NCI-H1436 (cell line): ENCODE measurements at places on chromosomes 2 and 18.
A peak's percentile ranks its signal among the peaks of the same experiment; 100 is the strongest.

GRCh38 chr18:44893045-44893706 is 212.5 kb downstream of the SETBP1 start:
- DNase-seq: no peak

- peak; percentile 50 for DNase-seq
Observed at GRCh38 chr2:74119912-74120825, 27.5 kb downstream of the BOLA3 start.

DNA sequence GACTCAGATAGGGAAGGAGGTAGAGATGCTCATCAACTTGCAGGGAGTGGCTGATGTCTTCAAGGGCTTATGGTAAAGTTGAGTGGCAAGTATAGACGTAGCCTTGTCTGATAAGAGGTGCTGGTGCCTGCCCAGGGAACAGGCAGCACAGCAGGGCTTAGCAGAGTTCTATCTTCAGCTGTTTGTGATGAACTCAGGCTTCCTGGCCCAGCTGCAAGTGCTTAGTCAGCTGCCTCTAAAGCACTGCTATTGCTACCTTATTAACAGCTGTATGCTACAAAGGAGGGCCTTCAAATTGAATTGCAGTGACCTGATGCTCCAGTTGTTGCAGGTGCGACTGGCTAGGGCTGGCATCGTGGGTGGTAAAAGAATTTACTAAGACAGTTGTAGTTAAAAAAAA is 82.1 kb downstream of the TSN start:
- DNase-seq: no peak

DNA sequence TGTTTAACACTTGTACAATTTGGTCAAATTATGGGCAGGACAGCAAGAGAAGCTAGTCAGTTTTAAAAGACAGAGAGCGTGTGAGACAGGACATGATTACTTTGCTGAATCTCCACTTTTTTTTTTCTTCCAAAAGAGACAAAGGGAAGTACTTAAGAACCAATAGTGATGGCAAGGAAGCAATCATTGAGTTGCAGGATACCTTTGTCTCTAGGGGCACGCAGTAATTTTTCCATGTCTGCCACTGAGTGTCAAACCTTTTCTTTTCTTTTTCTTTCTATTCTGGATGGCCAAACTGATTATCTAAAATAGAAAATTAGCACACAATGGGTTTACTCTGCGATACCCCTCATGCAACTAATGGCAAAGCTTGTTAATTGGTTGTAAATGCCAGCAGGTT is 533.0 kb downstream of the PLCL1 start:
- DNase-seq: peak; percentile 83

GRCh38 chr2:235007664-235008457 is 56.0 kb downstream of the SH3BP4 start:
- DNase-seq: no peak

- no peak for DNase-seq
Observed at GRCh38 chr2:129008055-129008880, 689.6 kb upstream of the HS6ST1 start.

- DNase-seq: no peak
Observed at GRCh38 chr2:22189893-22190480, 1066.2 kb downstream of the TDRD15 start.

- no peak for DNase-seq
Observed at GRCh38 chr2:238974081-238974480, 126.2 kb downstream of the TWIST2 start.

- no peak for DNase-seq
Observed at GRCh38 chr2:8298783-8299182, 383.1 kb upstream of the ID2 start.

GRCh38 chr2:229921101-229921891 is 513 bp downstream of the TRIP12 start:
- DNase-seq: peak; percentile 2

DNA sequence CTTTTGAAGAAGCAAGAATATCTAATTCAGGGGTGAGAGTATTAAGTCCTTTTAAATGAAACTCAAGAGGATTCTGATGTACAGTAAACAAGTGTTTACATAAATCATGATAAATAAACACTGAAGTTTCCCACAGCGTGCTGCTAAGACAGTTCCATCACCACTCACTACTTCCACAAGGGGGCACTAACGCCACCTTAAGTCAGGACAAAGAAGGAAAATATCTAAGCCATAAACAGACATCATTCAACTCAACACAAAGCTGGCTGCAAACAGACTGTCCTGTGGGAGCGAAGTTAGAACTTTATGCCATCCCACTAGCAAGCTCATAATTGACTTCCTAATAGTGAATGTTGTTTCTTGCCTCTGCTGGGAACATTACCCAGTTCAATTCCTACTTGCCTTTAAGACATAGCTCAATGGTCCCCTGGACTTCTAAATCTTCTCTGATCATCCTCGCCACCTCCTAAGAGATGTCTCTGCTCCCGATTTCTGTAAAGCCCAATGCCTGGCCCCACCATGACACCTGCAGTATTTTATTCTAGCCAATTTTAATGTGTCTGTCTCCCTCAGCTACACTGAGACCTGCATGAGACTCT is 36.5 kb downstream of the MRPL44 start:
- peak; percentile 74 for DNase-seq

DNA sequence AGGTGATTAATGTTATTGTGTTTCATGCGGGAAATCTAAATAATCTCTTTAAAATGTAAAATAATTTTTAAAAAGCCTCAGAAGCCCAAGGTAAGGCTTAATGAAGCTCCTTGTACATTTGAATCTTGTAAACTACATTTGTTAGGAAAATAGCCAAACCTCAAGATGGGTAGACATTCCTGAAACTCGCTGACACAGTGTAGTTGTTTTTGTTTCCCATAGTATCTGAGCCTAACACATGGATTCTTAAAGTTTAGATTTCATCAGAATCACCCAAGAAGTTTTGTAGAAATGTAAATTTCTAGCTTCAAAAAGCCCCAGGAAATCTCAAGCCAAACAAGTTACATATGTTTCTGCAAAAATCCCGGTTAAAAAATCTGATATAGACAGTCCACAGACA is 1221.1 kb upstream of the ACVR2A start:
- no peak for DNase-seq

- no peak for DNase-seq
Observed at GRCh38 chr2:23519334-23519651, 134.3 kb downstream of the KLHL29 start.

DNA sequence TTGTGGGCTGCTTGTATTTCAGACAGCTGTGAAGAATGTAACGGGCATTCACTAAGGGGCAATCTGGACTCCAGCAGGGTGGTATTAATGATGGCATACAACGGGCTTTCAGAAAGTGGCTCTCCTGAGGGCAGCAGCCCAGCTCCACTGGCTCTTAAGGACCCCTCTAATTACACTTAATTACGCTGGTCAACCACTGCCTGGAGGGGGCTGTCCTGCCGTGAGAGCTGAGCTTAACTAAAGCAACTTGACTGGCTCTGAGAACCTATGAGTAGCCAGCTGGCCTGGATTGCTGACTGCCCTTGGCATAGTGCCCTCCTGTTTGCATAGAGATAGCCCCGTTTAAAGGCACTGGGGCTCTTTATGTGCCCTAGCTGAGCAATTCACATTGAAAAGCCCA is 3.8 kb downstream of the LIPG start:
- no peak for DNase-seq

GRCh38 chr2:66236067-66236685 is 198.7 kb upstream of the MEIS1 start:
- no peak for DNase-seq

DNA sequence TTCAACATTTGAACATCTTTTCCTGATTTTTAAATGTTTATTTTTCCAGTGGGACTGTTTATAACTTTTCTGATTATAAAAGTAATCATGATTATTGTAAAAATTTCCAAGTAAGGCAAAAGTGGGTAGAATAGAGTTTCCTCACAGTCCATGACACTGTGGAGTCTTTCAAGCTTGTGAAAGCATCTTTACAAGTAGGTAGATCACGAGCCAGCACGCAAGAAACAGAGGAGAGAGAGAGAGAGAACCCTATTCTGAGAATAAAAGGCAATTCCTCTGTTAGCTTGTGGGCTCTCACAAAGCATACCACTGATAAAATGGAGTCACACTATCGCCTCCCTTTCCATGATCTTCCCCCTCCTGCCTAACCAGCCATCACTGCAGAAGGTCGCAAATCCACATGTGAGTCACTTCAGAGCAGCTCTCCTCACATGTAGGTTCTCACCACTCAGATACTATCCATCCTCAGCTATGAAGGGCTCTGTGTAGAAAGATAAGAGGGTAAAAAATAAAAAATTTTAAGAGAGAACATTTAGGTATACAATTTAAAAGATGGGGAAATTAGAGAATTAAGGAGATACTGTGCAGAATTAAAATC is 40.3 kb downstream of the AAK1 start:
- no peak for DNase-seq

DNA sequence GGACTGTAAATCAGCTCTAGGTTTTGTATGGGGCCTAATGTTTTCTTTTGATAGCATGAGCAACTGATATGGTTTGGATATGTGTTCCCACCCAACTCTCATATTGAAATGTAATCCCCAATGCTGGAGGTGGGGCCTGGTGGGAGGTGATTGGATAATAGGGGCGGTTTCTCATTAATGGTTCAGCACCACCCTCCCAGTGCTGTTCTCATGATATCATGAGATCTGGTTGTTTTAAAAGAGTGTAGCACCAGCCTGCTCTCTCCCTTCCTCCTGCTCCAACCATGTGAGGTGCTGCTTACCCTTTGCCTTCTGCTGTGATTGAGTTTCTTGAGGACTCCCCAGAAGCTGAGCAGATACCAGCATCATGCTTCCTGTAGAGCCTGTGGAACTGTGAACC is 140.2 kb upstream of the SKOR2 start:
- DNase-seq: no peak

DNA sequence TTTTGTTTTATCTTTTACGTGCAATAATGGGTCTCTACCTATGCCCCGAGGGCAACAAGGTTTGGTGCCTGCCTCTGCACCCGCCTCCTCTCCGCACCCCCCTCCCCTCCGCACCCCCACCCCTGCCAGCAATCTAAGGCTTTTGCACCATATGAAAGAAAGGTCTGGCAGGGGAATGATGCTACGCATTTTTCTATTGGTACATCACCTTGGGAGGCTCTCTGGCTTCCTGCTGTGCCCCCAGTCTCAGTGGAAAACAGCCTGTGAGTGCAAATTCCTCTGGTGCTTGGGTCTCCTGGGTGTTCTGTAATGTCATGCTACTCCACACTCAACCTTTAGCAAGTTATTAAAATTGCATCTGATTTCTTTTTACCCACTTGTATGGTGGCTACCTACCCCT is 161.3 kb upstream of the SMAD7 start:
- DNase-seq: no peak

DNA sequence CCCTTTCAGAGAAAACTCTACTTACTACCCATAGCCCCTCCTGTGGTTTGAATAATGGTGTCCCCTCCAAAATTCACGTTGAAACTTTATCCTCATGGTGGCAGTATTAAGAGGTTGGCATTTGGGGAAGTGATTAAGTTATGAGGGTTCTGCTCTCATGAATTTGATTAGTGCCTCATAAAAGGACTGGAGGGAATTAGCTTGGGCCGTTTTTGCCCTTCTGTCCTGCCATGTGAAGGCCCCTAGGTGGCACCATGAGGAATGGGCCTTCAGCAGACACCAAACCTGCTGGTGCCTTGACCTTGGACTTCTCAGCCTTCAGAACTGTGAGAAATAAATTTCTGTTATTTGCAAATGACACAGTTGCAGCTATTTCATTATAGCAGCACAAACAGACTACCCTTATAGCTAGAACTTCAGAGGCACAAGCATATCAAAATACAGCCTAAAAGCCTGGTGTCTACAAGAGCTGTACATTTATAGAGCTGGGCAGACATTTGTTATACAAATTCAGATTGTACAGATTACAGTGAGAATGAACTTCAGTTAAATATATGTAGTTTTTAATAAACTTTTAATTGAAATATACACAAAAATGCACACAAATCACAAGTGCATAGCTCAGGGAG is 2.6 kb upstream of the PTPN2 start:
- no peak for DNase-seq

GRCh38 chr2:147045113-147045512 is 799.7 kb upstream of the ACVR2A start:
- peak; percentile 10 for DNase-seq

- DNase-seq: no peak
Observed at GRCh38 chr2:8267721-8268120, 414.1 kb upstream of the ID2 start.

DNA sequence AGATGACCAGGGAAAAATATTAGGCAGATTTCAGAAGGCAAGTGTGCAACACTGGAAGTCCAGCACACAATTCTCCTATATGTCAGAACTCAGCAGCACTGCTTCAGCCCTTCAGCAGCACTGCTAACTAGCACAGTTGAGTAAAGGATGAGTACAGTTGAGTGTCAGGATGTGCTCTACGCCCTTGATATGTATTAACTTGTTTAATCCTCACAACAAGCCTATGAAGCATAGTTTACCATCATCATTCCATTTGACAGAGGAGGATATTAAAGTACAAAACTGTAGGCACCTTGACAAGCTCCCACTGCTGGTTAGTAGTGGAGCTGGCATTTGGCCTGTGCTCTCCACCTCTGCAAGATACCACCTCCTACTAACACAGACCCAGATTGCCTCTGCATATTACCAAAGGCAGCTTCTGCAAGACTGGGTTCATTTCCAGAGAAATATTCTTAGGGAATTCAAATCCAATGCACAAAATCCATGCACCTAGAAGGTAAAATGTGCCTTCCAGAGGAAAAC is 230.8 kb downstream of the ANAPC1 start:
- no peak for DNase-seq

- DNase-seq: no peak
Observed at GRCh38 chr18:46289931-46290330, 185.7 kb downstream of the HAUS1 start.

DNA sequence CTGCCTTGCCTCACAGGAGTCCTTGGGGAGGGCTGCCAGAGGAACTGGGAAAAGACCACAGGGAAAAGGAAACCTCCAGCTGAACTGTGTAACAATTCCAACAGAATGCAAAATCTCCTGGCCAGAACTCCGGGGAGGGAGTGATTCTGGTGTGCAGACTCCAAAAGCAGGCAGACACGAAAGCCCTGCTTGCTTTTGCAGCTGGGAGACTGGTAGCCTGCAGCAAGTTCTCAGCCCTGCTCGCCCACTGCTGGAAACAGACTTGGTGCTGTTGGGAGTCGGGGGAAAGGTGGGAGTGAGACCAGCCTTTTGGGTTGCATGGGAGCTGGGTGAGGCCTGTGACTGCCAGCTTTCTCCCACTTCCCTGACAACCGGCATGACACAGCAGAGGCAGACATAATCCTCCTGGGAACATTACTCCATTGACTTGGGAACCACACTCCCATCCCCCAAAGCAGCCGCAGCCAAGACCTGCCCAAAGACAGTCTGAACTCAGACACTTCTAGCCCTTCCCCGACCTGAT is 26.0 kb upstream of the NMI start:
- peak; percentile 63 for DNase-seq

GRCh38 chr18:78128004-78128403 is 851.6 kb upstream of the SALL3 start:
- no peak for DNase-seq

DNA sequence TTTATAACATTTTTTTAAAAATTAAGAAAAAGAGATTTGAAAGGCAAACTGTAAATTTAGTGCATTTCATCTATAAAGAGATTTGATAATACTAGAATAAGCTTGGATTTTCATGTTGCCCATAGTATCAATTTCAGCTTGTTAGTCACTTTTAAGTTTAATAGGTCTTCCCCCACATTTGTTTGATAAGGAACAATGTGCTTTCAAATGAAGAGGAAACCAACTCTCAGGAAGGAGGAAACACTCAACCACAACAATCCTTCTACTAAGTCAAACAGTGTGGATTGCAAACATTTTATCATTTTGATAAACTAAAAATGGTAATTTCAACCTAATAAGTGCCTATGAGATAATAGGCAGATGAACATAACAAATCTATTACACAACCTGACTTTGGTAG is 397.1 kb upstream of the CDH20 start:
- no peak for DNase-seq

GRCh38 chr2:77086051-77086450 is 436.1 kb downstream of the LRRTM4 start:
- no peak for DNase-seq
